ENCODE measurements at places on chromosomes 1 and 21.

- DNase-seq = peak; percentile 90
These were observed 247.7 kb upstream of the PTBP2 start for GRCh38 chr1:96473791-96474434.

GRCh38 chr1:46488343-46489168 is 1.1 kb upstream of the DMBX1 start:
- DNase-seq = no peak

- DNase-seq = no peak
These were observed 138.2 kb upstream of the RUNX3 start for GRCh38 chr1:25068316-25068715.

DNA sequence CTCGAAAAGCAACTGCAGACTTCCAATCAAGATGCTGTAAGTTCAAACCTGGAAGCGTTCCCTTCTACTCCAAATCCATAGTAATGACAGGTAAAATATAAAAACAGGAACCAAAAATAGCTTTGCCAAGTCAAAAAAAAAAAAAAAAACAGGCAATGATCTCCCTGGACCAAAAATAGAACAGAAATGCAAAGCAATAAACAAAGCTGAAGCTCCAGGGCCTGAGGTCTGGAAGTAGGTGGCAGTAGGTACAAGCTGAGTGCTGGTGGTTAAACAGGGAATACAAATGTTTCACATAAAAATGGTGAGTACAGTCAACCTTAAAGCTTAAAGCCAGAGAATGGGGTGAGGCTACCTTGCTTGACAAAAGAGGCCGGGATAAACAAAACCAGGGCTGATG is 610.8 kb downstream of the SMYD3 start:
- DNase-seq = no peak

DNA sequence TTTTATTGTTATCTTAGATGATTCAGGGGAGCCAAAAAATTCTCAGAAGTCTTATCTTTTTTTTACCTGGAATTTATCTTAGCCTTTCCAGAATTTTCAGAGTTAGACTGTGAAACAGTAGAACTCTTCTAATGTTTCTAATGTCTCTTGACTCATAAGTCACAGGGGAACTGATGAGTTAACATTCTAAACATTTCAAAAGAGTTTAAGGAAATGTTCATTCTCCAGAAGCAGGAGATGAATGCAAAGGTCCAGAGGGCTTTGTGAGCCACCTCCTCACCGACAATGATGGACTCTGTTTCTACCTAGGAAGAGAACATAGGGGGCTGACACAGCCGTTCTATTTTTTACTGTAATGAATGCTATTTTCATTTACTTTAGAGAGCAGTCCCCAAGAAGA is 157.5 kb downstream of the BRINP2 start:
- no peak for DNase-seq

DNA sequence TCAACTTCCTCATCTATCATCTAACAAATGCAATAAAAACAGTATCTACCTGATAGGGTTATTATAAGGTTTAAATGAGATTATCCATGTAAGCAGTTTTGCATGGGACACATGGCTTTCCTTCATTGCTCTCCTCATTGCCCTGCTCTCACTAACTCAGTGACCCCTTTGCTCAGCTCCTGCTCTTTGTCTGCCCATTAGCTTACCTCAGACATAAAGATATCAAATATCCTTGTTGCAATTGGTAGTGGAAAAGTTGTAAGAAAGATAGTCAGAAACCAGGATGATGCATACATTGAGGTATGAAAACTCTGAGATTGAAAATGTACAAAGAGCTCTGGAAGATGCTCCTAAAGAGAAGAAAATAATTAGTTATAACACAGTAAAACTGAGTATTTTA is 89.8 kb downstream of the EVI5 start:
- no peak for DNase-seq

GRCh38 chr1:29344336-29344735 is 108.0 kb downstream of the PTPRU start:
- DNase-seq = no peak

DNA sequence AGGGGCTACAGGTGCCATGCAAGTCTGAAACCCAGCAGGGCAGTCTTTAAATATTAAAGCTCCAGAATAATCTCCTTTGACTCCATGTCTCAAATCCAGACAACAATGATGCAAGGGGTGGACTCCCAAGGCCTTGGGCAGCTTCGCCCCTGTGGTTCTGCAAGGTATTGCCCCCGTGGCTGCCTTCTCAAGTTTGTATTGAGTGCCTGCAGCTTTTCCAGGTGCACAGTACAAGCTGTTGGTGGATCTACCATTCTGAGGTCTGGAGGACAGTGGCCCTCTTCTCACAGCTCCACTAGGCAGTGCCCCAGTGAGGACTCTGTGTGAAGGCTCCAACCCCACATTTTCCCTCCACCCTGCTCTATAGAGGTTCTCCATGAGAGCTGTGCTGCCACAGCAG is 3.7 kb upstream of the MROH9 start:
- no peak for DNase-seq

- DNase-seq = no peak
These were observed 28.2 kb upstream of the TEKT2 start for GRCh38 chr1:36055706-36056105.

DNA sequence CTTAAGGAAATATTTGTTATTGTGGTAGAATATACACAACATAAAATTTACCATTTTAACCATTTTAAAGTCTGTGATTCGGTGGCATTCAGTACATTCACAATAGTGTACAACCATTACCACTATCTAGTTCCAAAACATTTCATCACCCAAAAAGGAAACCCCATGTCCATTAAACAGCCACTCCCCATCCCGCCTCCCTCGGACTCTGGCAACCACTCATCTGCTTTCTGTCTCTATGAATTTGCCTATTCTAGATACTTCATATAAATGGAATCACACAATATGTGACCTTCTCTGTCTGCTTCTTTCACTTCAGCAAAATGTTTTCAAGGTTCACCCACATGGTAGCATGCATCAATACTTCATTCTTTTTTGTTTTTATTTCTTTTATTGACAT is 51.3 kb downstream of the PTP4A2 start:
- no peak for DNase-seq

- DNase-seq = no peak
These were observed 68.6 kb downstream of the SIPA1L2 start for GRCh38 chr1:232561381-232561780.

GRCh38 chr1:3024019-3024418 is 2.8 kb downstream of the ACTRT2 start:
- no peak for DNase-seq

- DNase-seq = no peak
These were observed 9.4 kb downstream of the CR2 start for GRCh38 chr1:207463571-207463970.

- no peak for DNase-seq
These were observed at the start of gene BLACAT1 for GRCh38 chr1:205455581-205456382. BLACAT1 (minus strand) TSS chr1:205456045.

- peak; percentile 75 for DNase-seq
These were observed 85.7 kb downstream of the BRINP2 start for GRCh38 chr1:177256153-177257075.

- no peak for DNase-seq
These were observed 27.8 kb upstream of the LYPD8 start for GRCh38 chr1:248783367-248783766.

Measured in foreskin keratinocyte (primary cell).